Colonic mucosa (tissue), 4 donors: ENCODE measurements at places on chromosomes 11 and 22. TPM values are rescaled to one million over a fixed set of nuclear protein-coding genes. Genes with fewer than 3 reads are reported as not detected.

GRCh38 chr22:23684561-23685031 is 6.2 kb upstream of the RGL4 start:
- DNase-seq = no peak

DNA sequence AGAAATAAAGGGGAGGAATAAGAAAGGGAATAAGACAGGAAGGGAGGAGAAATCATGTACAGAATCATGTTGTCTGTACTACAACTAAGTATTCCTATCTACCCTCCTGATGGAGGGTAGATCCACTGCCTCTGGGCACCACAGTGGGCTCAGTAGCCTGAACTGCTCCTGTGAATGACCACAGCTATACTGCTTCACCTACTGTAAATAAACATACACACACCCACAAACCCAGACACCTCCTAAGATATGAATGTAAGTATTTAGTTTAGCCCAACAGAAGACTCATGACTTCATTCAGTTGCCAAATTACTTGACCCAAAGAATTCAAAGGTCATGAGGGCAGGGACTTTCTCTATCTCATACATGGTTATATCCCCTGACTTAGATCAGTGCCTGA is 177.3 kb upstream of the C11orf58 start:
- no peak for DNase-seq

- no peak for DNase-seq
Observed at GRCh38 chr11:96579656-96580055, 189.8 kb downstream of the JRKL start.

DNA sequence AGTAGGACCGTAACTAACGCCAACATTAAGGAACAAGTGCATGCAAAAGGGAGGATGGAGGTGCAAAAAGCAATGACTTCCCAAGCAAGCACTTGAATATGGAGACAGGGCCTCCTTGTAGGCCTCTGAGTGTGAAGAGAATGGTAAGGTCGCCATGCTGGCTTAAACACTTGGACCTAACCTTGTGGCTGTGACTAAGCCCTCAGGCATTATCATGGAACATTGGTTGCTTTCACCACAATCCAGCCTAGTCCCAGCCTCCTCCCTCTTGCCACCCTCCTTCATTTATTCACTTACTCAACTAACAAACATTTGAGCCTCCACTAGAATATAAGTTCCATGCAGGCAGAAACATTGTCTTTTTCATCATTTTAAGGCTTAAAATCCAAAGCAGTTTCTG is 11.9 kb upstream of the SYTL2 start:
- no peak for DNase-seq

DNA sequence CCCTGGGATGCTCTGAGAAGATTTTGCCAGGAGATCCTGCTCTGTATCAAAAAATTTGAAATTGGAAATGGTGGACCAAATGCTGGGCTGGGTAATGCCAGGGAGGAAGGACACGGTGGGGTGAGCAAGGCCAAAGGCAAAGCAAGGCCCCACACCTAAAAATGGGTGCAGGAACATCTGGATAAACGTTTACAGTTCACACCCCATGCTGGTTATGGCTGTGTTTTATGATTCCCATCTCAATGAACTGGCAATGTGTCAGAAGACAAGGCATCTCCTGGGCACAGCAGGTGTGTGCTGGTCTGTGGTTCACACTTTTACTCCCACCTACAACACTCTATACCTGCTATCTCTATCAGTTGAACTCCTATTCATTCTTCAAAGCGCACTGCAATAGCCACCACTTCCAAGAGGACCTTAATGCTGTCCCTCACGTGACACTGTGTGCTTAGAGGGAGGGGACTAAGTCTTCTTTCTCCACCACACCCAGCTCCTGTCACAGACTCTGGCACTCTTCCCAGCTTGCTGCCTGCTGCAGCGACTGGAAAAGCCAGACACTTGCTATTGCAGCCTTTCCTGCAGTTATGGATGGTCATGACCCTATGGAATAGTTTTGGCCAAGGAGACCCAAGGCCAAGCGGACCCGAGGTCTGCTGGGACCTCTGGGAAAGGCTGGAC is 277.5 kb downstream of the CTTN start:
- DNase-seq = peak; percentile 85

DNA sequence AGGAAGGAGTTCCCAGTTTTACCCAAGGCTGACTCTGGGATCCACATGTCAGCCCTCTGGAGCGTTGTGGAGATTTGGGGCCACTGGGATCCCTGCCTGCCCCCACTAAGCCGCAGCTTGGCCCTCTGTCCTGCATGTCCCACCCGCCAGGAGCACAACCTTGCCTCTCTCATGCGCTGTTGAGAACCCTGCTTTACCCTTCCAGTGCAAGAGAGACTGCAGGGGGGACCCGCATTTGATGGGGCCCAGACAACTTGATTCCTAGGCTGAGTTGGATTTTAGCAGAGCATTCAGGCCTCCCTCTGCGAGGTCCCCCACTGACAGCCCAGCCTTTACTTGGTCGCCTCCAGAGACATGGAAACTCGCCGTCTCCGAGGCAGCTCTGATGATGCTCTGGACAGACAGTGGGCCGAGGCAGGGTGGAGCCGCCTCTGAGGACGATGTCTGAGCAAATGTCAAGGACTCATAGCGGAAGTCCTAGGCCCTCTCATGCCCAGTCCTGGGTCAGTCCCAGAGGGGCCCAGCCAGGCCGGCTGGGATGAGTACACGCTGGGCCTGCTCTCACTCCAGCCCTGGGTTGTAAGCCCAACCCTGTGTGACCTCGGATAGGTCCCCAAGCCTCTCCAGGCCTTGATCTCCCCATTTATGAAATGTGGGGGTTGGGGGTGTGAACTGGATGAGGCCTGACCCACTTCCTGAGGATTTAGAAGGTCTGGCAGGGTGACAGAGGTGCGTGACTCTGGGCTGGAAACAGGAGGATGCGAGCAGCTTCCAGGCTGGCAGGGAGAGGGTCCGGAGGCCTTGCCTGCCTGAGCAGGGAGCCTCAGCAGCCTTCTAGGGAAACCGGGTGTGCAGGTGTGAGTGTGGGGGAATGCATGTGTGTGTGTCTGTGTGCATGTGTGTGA is 630 bp downstream of the CD5 start:
- no peak for DNase-seq

Gene CLNS1A
- 81.0 TPM for total RNA-seq

Gene ACCSL
- not detected for total RNA-seq

Gene ALDH3B2
- total RNA-seq = 0.08 TPM

GRCh38 chr11:72040491-72041363 is 39.6 kb downstream of the NUMA1 start:
- peak; percentile 97 for DNase-seq

DNA sequence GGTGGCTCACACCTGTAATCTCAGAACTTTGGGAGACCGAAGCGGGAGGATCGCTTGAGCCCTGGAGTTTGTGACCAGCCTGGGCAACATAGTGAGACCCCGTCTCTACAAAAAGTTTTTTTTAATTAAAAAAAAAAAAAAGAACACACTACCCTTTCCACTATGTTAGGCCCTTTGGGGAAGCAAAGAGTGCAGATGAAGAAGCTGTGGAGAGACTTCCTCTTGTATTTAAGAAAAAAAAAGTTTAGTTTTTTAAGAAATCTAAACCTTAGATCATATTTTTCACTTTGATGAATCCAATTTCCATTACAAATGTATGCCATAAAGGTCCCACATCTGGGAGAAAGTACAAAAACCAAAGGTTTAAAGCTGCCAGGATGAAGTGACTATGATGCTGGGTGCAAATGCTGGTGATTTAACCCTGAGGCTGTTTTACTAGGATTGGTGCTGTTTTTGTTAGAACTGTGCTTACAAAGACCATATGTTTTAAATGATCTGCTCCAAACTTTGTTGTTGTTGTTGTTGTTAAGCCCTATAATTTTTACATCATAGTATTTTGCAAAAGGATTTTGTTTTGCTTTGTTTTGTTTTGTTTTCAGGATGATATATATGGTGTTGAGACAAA is 28.9 kb upstream of the ACER3 start:
- DNase-seq = peak; percentile 17

GRCh38 chr11:117946842-117947526 is 17.8 kb upstream of the TMPRSS13 start:
- DNase-seq = peak; percentile 89

GRCh38 chr11:122399375-122399774 is 256.1 kb upstream of the UBASH3B start:
- DNase-seq = no peak

Gene OR6T1
- total RNA-seq = not detected

Gene GGTLC2
- not detected for total RNA-seq

Gene PITPNB
- 40.0 TPM for total RNA-seq

DNA sequence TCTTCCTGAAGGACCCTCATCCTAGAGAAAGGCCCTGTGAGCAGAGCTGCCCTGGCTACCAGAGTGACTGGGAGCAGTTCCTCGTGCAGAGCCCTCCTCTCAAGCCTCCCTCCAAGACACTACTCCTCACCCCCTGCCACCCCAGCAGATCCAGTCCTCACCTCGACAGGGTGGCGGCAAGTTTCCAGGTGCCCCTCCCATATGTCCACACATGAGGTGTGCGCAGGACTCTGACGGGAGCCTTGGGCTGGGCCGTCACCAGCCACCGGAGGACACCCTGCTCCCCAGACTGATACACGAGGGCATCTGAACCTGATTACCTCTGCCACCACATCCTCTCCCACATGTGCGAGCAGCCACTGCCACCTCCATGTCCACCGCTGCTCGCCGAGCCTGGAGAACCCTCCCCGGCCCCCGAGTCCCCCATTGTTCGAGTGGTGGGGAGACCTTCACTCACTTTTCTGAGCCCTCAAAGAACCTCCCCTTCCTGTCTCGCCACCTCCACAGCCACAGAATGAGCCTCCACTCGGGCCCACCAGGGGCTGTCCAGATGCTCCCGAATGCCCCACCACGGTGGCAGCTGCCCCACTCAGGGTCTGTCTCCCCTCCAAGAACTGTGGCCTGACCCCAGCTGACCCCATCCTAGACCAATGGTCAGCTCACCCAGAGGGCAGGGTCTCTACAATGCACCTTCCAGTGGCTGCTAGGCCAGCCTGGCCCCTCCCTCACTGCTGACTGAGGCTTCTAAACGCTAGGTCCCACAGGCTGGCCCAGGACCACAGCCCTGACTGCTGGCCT is 62.5 kb downstream of the DGCR2 start:
- no peak for DNase-seq

Gene PRR5
- 21.2 TPM for total RNA-seq

GRCh38 chr22:27318516-27318915 is 483.0 kb downstream of the MN1 start:
- DNase-seq = peak; percentile 49

DNA sequence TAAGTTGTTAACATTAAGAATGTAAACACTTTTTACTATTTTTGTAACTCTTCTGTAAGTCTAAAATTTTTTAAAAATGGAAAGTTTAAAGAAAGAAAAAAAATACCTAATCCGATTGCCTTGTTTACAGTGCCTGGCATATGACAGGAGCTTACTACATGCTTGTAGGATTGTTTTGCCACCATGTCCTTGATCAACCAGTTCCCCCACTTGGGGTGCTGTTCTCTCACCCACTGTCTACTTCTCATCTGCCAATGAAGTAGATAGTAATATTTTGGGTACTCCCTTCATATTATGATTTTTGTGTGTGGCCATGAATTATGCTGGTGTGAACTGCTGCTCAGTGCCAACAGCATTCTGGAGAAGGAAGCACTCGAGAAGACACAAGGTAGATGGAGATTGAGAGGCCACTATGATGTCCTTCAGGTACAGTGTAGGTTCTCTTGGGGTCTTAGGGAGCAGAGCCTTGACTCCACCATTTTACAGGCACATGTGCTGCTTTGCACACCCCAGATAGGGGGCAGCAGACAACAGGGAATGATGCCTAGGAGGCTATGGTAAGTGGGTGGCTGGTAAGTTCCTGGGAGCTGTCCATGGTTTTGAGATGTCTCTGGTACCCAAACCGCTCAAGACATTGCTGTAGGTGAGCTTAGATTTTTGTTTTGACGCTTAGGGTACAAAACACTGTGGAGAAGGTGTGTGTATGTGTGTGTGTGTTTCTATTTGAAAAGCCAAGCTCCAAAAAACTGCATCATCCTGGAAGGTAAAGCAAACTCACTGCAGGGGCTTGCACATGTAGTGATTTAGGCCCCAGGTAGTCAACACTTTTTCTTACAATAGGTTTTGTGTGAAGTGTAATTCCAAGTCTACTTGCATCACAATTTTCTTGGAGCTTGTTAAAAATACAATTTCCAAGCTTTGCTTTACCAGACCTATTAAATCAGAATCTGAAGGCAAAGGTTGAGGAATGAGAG is 494.5 kb upstream of the LARGE1 start:
- DNase-seq = peak; percentile 62

DNA sequence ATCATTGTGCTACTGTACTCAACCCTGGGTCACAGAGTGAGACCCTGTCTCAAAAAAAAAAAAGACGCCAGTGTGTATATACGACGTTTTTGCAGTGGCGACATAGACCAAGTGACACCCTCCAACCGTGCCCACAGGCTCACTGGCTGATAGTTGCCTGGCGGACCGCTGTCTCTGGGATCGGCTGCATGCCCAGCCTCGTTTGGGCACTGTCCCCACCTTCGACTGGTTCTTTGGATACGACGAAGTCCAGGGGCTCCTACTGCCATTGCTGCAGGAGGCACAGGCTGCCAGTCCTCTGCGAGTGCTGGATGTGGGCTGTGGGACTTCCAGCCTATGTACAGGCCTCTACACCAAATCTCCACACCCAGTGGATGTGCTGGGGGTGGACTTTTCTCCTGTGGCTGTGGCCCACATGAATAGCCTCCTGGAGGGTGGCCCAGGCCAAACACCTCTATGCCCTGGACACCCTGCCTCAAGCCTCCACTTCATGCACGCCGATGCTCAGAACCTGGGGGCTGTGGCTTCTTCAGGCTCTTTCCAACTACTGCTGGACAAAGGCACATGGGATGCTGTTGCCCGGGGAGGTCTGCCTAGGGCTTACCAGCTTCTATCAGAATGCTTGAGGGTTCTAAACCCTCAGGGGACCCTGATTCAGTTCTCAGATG is 1.3 kb downstream of the CSKMT start:
- no peak for DNase-seq

Gene CADM1
- 5.2 TPM for total RNA-seq

- DNase-seq = no peak
Observed at GRCh38 chr11:128528294-128528693, 59.1 kb downstream of the ETS1 start.

Gene MRGPRE
- total RNA-seq = not detected

GRCh38 chr11:63961608-63962412 is 12.6 kb upstream of the COX8A start:
- DNase-seq = peak; percentile 38

DNA sequence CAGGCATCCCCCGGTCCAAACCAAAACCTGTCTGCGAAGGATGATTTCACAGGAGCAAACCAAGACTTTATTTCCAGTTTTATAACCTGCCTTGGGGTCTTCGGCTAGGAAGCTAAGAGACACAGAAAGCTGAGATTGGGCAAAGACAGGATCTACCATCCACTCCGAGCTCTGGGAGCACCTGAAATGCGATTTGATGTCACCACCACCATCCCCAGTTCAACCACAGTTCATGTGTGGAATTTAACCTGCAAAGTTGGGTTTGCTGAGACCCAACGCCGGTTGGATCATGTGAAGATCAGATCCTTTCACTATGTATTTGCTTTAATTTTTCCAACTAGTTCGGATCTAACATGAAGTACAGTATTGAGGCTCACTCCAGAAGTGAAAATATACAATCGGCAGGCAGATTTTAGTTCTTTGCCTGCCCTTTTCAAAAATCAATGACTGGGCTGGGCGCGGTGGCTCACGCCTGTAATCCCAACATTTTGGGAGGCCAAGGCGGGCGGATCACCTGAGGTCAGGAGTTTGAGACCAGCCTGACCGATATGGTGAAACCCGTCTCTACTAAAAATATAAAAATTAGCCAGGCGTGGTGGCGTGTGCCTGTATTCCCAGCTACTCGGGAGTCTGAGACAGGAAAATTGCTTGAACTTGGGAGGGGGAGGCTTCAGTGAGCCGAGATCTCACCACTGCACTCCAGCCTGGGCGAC is 1.4 kb upstream of the C11orf24 start:
- no peak for DNase-seq
